Stimulated activated CD8-positive, alpha-beta memory T cell treated with anti-CD3 and anti-CD28 coated beads, Interleukin-15, amount 100 ng/mL, for 4 hours (primary cell): ENCODE measurements at places on chromosomes 11 and 22.

DNA sequence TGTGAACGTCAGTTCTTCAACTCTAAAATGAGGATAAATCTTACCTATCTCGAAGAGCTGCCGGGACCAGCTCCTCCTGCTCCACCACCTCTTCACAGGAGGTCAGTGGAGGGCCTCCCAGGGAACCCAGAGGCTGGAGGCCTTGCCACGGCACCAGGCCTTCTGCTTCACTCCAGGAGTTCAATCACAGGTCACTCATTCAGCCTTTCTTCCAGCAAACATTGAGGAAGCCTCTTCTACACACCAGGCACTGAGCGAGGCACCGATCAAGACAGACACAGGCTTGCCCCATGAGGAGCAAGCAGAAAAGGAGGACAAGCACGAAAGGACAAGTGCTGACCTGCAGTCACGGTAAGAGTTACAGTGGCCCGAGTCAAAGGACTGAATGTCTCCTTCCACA is 64.8 kb upstream of the WNT11 start:
- no peak for DNase-seq

GRCh38 chr11:36015799-36016198 is 71.9 kb downstream of the LDLRAD3 start:
- no peak for DNase-seq

- no peak for DNase-seq
Observed at GRCh38 chr11:132486060-132486459, 1046.2 kb downstream of the OPCML start.

GRCh38 chr11:1453611-1454034 is 33.0 kb downstream of the MOB2 start:
- no peak for DNase-seq

DNA sequence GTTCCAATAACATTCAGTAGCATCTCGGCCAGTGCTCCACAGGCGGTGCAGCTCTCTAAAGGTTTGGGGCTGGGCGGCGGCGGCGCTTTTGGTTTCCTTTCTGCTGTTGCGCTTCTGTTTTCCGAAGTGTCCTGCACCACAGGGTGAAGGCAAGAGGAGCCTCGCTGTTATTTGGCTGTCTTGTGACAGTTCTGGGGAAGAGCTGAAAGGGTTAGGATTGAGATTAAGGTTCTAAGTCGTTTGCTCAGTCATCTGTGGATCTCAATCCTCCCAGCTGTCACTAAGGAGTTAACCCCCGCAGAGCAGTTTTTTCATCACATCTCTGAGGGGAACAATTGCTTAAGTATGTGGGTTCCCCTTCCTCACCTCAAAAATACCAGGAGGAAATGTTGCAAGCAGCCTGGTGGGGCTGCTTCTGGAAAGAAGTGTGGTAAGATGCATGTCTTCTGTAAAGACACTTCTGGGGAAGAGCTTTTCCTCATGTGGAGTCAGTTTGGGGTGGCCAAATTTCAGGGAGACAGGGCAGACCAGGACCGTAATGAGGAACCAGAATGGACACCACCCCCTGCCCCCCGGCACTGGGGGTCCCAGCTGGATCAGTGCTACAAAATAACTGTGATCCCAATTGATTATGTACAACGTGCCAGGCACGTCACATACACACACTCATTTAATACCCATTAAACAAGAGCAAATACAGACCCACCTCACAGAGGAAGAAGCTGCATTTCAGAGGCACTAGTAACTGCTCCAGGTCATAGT is 14.2 kb downstream of the TMEM121B start:
- no peak for DNase-seq

DNA sequence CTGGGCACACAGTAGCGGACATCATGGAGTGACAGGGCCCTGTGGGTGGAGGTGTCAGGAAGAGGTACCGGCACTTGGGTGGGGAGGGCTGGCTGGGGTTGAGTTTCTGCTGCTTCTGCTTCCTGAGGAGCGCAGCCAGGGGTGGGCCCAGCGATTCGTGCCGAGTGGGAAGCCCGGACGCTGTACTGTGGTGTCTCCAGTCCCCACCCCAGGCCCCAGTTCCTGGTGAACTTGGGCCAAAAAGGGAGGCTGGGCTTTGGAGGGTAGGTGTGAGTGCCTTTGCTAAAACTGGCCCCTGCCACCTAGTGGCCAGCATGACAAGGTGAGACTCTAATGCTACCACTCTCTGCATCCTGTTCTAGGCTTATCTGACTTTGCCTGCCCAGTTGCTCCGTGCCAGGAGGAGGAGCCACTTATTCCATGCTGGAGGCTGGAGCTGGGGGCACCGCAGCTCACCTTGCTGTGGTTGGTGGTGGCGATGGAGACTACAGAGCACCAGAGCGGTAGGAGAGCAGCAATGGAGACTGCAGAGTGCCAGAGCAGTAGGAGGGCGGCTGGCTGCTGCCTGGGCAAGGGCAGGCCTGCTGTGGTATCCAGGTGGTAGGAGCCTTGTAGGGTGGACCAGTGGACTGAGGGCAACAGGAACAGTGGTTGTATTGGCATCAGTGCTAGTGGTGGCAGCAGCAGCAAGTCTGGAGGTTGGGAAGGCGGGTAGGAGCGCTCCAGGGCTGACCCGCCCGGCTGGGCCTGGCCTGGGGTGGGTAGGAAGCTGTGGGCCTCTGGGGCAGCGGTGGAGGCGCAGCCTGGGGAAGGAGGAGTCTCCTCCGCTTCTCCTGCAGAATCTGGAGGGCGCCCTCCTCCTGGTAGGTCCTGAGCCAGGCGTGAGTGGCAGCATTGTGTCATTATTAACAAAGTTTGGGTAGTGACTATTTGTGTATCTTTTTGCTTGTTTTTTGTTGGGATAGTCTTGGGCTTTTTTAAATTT is 2.2 kb upstream of the RFPL2 start:
- no peak for DNase-seq

GRCh38 chr11:21927628-21928027 is 265.3 kb upstream of the ANO5 start:
- no peak for DNase-seq

DNA sequence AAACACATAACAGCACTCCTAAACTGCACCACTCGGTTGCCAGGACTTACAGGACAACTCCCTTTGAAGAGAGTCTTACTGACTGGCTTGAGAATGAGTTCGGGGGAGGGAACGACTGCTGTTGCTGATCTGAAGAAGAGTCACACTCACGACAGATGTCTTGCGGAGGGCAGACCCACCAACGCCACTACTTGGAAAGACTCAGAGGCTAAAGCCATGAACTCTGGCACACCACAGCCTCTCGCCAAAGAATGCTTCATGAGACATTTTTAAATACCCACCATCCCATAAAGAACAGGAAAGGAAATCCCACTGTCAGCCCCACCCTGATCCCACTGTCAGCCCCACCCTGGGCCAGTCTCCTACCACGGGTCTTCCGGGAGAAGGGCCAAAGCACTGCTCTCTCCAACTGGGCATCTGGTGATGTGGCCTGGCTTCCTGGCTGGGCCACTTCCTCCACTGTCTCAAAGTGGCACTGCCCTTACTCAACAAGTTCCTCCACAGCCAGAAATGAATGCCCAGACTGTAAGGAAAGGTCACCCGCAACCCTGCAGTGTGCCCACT is 73.6 kb downstream of the MICAL3 start:
- DNase-seq: no peak

DNA sequence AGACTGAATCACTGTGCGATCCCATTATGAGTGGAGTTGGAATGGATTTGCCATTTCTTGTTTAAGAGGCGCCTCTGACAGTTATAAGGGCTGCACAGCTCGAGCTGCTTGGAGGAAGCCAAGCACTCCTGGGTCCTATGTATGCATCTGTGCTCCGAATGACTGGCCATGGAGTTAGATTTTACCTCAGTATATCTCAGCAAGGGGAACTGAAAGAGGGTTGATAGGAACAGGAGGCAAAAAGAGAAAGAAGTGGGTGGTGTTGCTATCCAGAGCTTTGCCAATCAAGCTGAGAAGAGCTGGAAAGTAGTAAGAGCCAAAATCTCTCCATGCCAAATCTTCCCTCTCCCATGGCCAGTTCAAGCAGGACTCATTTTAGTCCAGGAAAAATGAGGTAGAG is 632.0 kb upstream of the KIRREL3 start:
- no peak for DNase-seq

DNA sequence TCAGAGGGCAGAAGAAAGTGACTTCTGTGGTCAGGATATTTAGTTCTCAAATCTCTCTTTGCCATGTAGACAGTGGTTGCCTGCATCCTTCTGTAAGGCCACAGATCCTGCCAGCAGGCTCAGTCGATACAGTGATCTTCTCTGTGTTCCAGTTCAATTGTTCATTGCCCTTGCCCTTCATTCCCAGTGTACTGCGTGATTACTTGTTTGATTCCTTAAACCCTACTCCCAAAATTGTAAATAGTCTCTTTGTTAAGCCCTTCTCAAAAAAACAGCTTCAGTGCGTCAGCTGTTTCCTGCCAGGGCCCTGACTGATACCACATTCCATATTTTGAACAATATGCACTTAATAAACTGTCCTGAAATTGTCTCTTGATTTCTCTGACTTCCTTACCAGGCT is 9.3 kb upstream of the TYR start:
- DNase-seq: no peak

DNA sequence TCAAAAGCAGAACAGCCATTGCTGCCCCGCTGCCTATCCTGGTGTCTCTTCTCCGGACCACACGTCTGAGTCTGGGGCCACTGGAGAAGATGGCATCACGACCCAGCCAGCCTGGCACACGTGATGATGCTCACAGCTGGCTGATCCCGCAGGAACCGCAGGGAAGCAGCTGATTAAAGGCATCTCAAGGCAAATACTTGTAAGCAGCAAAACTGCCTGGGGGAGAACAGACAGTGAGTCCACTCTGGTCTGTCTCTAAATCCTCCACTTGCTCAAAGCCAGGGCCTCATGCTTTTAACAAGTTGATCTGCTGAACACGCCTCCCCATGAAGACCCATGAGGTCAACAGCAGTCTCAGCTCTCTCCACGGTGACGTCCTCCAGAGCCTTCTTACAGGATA is 108.6 kb downstream of the BRD1 start:
- no peak for DNase-seq

GRCh38 chr11:70523384-70524095 is 125.2 kb downstream of the CTTN start:
- no peak for DNase-seq

- DNase-seq: no peak
Observed at GRCh38 chr11:120248551-120249278, 8.8 kb downstream of the POU2F3 start.

DNA sequence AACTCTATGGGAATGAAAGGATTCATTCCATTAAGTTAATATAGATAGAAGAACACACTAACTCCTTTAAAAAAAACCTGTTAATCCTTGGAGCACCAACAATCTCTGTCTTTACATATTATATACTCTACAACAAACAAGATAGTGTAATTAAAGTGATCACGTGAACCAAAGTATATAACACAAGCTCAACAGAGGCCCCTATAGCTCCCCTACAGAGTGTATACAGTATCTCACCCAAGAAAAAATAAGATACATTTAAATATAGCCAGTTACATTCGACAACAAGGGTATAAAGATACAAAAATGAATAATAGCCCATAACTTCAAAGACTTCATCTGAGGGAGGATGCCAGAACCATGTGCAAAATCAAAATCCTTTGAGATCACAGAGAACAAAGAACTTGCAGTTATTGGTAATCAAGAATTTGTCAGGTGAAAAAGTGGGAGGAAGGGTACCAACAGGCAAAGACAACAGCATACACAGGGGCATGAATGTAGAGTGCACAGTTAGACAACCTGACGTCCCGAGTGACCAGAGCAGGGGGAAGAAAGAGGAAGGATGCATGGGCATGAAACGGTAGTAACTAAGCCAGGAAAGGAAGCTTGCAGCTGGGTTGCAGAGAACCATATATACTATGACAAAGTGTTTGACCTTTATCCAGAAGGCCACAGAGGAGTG is 4.7 kb downstream of the FCHSD2 start:
- no peak for DNase-seq

GRCh38 chr22:25161017-25161915 is 38.4 kb upstream of the CRYBB3 start:
- no peak for DNase-seq

GRCh38 chr11:77142091-77142975 is 14.3 kb downstream of the MYO7A start:
- DNase-seq: no peak

DNA sequence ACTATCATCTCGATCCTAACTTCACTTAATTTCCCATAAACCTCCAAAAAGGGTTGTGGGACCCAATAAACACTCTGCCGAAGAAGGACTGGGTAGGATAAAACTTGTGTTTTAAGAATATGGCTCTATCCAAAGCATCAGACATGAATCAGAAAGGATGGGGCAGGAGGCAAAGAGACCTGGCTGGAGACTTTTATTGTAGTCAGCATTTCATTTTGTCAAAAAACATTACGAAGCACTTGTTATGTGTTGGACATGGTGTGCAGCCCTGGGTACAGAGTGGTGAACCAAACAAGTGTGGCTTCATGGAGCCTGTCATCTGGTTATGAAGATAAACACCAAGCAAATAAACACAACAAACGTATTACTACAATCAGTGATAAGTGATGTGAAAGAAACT is 17.3 kb downstream of the IL10RA start:
- DNase-seq: no peak

- DNase-seq: no peak
Observed at GRCh38 chr11:59614277-59615119, 1.1 kb downstream of the OSBP start.

- DNase-seq: no peak
Observed at GRCh38 chr22:24510637-24511625, 15.8 kb downstream of the UPB1 start.

DNA sequence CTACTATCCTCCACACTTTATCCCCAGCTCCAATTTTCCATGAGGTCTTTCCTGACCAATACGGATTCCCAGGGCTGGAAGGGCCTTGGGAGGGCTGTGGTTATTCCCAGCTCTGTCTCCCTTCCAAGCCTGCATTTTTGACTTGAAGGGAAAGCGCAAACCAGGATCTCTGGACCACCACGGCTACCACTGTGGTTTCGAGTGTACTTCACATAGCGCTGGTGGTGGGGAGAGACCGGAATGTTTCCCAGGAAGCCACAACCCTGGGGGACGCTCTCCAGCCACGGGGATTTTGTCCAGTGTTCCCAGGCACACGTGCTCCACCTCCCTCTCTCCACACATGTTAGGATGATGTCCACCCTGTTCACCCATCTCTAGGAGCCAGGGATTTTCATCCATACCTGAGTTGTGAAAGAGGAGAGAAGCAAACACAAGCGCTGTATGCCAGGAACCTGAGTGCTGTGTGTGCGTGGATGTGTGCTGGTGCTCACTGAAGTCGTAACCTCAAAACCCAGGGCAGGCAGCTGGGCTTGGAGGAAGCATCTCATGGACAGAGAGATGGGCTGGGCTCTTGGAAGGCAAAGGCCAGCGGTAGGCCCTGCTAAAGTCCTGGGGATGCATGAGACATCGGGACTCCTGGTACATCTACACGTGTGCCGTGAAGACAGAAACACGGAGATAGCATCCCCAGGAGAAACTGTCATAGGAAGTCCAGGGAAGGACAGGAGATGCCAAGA is 1.3 kb upstream of the NPTXR start:
- DNase-seq: no peak

GRCh38 chr22:46578251-46578823 is 40.9 kb upstream of the CELSR1 start:
- DNase-seq: no peak
